Progenitor cell of endocrine pancreas (in vitro differentiated cells): ENCODE measurements at places on chromosomes 2 and 18.

GRCh38 chr2:210198326-210198725 is 26.9 kb downstream of the ACADL start:
- DNase-seq: no peak

- DNase-seq: no peak
These were observed 6.5 kb downstream of the RNF103 start for GRCh38 chr2:86617153-86617552.

DNA sequence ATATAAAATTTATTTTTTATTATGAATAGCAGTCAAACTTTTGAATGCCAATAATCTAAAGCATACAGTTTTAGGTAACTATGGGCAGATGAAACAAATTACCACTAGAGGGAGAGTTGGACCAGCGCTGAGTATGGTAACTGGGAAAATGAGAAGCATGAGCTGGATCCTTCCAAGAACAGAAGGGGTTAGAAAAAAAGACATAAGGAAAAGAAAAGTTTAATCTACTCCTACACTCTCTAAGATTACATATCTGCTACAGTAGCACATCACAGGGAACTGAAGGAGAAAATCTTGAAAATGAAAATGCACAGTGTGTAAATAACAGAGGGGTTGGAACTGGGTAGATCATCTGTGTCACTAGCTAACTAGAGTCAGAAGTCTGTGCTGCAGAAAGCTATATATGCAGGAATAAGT is 15.5 kb downstream of the REG3G start:
- no peak for DNase-seq

GRCh38 chr2:125216321-125216720 is 1191.2 kb downstream of the CNTNAP5 start:
- DNase-seq: no peak

GRCh38 chr18:48027401-48027963 is 97.0 kb upstream of the SMAD2 start:
- no peak for DNase-seq

- no peak for DNase-seq
These were observed 363.4 kb upstream of the SOX11 start for GRCh38 chr2:5328826-5329225.

GRCh38 chr2:236205867-236206645 is 37.9 kb upstream of the GBX2 start:
- DNase-seq: no peak

DNA sequence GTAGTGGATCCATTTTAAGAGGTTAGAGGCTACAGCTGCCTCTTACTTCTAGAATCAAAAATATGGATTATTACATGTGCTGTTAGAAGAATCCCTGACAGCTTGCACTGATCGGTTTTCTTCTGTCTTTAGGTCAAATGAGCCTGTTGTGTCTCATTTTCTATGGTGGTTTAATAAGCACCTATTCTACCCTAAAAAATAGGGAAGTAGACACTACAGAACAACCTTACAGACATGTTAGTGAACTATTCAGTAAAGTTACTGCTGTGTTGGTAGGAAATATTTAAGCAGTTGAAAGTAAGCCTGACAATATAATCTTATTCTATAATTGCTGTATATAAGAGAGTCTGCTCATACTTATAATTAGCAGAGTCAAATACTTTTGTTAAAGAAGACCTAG is 168.5 kb upstream of the NOSTRIN start:
- DNase-seq: no peak

GRCh38 chr2:128562471-128563347 is 244.0 kb upstream of the HS6ST1 start:
- no peak for DNase-seq

DNA sequence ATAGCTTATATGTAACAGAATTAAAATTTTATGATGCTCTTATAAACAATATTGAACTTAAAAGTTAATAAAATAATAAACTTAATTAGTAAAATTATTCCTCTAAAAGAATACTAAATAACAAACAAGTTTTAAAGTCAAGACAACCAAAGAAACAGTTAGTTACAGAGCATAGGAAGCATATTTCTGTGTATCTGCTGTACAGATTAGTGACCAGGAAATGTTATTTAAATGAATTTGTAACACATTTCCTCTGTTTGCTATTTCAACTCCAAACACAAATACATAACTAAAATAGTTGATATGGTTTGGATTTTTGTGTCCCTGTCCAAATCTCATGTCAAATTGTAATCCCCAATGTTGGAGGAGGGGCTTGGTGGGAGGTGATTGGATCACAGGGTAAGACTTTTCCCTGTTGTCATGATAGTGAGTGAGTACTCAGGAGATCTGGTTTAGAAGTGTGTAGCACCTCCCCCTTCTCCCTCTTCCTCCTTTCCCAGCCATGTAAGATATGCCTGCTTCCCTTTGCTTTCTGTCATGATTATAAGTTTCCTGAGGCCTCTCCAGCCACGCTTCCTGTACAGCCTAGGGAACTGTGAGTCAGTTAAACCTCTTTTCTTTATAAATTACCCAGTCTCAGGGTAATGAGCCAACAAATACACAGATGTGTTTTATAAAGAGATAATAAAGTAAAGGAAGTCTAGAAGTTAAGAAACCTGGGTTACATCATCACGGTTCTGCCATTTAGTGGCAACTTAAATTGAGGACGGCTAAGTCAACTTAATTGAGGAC is 51.8 kb downstream of the ROCK2 start:
- no peak for DNase-seq

DNA sequence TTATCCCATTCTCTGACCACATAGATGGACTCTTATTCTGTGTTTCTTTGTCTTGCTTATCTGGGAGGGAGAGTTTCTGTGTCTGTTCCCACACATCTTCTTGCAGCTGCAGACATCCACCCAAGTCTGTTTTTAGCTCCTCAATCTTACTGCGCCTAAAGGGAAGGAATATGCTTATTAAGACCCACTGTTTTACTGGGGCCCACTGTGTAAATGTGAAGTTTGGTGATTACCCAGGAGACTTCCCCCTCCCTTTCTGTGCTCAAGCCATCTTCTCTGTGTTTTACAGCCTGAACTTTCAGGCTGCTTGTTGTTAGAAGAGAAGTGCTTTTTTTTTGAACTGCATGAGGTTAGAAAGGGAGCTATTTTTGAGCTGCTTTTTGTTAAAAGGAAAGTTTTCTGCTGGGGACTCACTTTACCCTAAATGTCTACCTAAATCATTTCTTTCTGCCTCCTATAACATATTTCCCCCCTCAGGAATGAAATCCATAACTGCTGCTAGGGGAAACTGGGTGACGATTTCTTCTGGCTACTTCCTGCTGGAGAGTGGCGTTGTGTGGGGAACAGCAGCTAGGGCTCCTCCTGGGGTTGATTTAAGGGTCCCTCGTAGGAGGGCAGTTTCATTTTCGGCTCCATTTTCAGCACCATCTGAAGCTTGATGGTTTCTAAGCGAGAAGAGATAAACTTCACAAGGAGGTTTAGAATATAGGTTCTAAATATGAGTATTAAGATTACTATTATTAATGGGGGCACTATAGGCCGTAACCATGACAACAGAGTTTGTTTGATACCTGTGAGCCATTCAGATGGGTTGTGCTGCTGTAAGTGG is 39.5 kb upstream of the GMCL1 start:
- no peak for DNase-seq

DNA sequence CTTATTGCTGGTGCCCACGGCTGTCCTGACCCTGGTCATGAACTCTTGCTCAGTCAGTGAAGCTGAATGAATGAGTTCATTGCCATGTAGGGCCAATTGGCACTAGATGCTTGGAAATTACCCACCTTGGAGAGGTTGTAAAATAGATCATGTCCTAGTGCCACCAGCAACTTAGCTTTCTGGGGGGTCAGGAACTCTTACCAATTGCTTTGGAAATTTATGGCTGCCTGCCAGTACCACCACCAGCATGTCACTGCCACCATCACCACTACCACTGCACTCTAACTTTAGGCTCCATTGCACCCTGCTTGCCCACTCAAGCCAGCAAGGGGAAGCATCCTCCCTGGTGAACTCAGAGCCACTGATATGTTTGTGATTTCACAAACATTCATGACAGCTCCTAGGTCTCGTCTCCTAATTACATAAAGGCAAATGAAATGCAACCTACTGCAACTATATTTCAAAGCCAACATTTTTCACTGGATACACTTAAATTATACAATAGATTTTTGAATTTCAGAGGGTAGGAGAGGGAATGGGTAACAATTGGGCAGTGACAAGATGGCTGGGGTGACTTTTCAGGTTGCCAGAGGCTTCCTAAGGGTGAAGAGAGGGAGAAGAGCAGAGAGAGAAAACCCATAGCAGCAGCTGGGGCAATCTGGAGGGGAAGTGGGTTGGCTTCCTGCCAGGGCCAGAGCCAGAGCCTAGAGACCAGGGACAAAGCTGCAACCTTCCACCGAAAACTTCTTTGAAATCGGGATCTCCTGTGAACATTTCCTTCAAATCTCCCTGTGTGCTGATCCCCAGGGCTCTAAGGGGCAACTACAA is 3.5 kb upstream of the EMILIN1 start:
- no peak for DNase-seq

DNA sequence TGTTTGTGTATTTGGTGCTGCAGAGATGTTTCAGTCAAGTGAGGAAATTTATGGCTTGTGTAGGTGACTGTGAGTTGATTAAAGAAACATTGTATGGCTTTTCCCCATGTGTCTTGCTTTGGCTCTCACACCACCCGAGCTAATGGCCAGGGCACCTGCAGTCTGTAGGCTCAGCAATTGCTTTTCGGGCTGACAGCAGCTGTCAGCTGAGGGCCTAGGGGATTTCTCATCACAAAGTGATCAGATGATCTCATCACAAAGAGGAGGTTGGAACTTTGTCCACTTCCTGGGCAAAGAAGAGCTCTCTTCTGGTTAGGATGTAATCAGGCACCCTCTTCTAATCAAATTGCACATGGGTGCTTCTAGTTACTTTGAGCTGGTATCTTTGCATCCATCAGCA is 632.2 kb downstream of the SLC4A3 start:
- DNase-seq: no peak

DNA sequence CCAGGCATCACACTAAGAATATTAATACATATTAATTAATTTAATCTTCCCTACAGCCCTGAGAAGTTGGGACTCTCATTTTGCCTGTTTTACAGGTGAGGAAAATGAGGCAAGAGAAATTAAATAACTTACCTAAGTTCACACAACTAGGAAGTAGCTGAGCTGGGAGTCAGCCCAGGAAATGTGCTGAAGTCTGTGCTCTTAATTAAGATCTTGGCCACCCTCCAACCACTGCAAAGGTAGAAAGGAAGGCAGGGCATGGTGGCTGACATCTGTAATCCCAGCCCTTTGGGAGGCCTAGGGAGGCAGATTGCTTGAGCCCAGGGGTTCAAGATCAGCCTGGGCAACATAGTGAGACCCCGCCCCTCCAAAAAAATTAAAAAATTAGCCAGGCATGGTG is 12.9 kb upstream of the MGAT4A start:
- DNase-seq: no peak

- no peak for DNase-seq
These were observed 750.5 kb downstream of the LRP1B start for GRCh38 chr2:141380008-141380979.

- peak; percentile 14 for DNase-seq
These were observed 758 bp downstream of the LYPD1 start for GRCh38 chr2:132668987-132669907.

- DNase-seq: no peak
These were observed 4.6 kb upstream of the KLF11 start for GRCh38 chr2:10038716-10039115.

DNA sequence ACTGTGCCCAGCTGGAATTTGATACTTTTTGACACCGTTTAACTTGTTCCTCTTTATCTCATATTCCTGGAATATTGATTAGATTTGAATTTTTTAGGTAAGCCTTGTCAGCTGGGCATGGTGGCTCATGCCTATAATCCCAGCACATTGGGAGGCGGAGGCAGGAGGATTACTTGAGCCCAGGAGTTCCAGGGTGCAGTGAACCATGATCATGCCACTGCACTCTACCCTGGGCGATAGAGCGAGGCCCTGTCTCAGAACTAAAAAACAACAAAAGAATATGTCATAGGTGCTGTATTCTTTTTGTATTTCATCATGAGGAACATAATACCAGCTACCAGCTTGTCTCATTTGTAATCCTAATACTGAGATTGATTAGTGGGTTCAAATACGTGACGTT is 90.3 kb downstream of the ZNF532 start:
- DNase-seq: no peak

DNA sequence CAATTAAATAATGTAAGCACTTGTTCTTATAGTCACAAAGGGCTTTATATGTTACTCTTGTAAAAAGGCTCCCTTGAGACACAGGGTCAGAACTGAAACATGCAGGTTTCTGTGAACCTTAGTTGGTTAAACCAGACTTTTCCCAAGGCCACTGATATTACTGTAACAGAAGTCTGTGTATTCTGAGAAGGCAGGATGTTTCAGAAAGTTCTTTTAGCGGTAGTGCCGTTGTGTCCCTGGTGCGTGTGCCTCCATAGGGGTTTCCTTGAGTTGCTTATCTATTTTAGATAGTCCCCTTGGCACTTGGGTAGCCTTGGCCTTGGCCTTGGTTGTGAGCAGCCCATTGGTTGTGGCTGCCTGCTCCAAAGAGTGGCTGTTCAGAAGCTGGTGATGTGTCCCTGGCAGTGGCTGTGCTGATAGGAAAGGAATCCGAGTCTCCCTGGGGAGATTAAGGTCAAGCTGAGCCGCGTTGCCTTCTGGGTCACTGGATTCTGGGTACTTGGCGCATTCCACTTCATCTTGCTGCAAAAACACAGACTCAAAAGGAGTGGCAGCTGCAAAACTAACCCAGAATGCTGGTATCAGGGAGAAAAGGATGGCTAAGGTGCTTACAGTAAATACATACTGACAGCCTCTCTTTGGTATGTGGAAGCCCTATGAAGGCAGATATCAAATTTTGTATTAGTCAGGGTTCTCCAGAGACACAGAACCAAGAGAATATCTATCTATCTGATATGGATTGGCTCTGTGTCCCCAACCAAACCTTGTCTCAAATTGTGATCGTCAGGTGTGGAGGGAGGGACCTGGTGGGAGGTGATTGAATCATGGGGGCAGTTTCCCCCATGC is 69.7 kb downstream of the FHOD3 start:
- DNase-seq: no peak
